ENCODE measurements at places on chromosomes 6 and 20. TPM values are rescaled to one million over a fixed set of nuclear protein-coding genes. Genes with fewer than 3 reads are reported as not detected.

DNA sequence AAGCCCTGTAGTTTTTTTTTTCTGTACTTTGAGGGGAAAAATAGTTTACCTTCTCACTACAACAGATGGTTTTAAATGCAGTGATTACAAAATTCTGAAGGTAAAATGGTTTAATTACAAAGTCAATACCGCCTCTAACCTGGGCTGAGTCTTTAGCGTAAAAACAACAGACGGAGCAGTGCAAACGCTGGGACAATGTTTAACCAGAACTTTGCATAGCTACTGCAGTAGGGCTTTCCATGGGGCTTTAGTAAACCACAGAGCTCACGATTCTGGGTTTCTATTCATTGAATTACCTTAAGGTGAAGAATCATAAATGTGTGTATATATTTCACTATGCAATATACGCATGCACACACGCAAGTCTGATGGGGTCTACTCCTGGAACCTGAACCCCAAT, 77.9 kb downstream of the RFX6 start:
- no peak for DNase-seq

Gene PSORS1C1
- polyA plus RNA-seq, result 2.6 TPM

GRCh38 chr6:96878143-96878542, 19.5 kb downstream of the NDUFAF4 start:
- no peak for DNase-seq

GRCh38 chr6:17421406-17421805, 28.0 kb downstream of the CAP2 start:
- DNase-seq, result no peak

Gene CLVS2
- not detected for polyA plus RNA-seq

- peak; percentile 3 for DNase-seq
Measured at GRCh38 chr6:151842816-151843215, 35.3 kb downstream of the ESR1 start.

GRCh38 chr6:33694401-33694931, 17.0 kb downstream of the UQCC2 start:
- peak; percentile 91 for DNase-seq

DNA sequence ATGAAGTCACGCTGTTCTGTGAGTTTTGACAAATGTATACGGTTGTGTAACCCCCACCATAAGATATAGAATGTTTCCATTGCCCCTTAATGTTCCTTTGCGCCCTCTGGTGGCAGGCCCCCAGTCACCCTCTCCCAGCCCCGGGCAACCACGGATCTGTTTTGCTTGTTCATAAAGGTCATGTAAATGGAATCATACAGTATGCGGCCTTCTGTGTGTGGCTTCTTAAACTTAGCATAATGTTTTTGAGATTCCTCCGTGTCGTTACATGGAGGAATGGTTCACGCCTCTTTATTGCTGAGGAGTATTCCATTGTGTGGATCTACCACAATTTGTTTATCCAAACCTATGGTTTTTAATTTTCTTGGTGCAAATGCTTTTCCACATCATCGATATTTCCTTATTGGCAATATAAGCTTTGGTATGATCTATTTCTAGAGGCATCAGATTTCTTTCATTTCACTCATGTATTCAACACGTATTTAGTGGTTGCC, 28.4 kb downstream of the LYRM2 start:
- DNase-seq, result peak; percentile 66

- no peak for DNase-seq
Measured at GRCh38 chr20:3380228-3381070, 27.0 kb downstream of the DNAAF9 start.

Gene CGA
- 8.9 TPM for polyA plus RNA-seq

Gene GNAS-AS1
- polyA plus RNA-seq, result 1.0 TPM
